ENCODE measurements at places on chromosomes 7 and 10. TPM values are rescaled to one million over a fixed set of nuclear protein-coding genes. Genes with fewer than 3 reads are reported as not detected.

GRCh38 chr7:24401628-24402593, 117.9 kb downstream of the NPY start:
- H3K4me3 ChIP-seq = peak overlapping the region; percentile 50
- H3K4me1 ChIP-seq = 0 out of 2 replicates have a peak, but pooled peaks cover 4% of the 10 kb centered on the region
- no peak for DNase-seq
- no peaks in the 10 kb centered on the region for H3K27me3 ChIP-seq
- H3K36me3 ChIP-seq = no peaks in the 10 kb centered on the region

- DNase-seq = no peak
- no peaks in the 10 kb centered on the region for H3K36me3 ChIP-seq
- no peak overlapping the region for H3K4me3 ChIP-seq
- H3K4me1 ChIP-seq = no peaks in the 10 kb centered on the region
- H3K27me3 ChIP-seq = no peaks in the 10 kb centered on the region
These were observed 96.8 kb downstream of the ACTR3B start for GRCh38 chr7:152856351-152856750.

GRCh38 chr10:11636697-11637303, 25.4 kb upstream of the USP6NL start:
- no peaks in the 10 kb centered on the region for H3K27me3 ChIP-seq
- no peak for DNase-seq
- no peaks in the 10 kb centered on the region for H3K4me1 ChIP-seq
- no peak overlapping the region for H3K27ac ChIP-seq

DNA sequence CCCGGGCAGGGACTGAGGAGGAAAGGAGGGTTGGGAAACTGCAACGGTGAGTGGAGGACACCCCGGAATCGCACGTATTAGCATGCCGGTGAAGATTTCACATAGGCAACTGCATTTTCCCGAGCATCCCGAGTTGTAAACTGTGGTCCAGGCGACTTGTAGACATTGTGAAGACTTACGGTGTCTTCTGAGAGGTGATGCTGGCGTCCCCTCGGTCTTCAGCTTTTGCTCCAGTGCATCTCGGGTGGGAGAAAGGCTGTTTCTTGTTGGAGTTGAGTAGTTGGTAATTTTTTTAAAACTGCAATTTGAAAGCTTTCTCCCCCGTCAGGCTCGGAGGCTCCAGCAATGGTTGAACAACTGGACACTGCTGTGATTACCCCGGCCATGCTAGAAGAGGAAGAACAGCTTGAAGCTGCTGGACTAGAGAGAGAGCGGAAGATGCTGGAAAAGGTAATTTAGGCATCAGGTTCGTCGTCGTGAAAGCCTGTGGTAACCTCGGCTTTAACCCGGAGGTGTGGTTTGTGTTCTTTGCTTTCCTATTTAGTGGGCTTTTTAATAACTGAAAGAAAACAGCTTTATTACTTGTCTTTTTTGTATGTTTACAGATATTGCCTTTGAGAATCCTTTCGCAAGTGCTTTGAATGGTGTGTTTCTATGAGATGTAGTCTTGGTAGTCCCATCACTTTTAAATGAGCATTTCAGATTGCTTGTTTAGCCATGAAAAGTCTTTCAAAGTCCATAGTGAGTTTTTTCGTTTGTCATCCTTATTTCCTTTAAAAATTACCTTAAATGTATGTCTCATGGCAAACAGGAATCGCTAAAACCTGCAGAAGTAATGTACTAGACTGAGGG, 687 bp downstream of the HELLS start:
- peak overlapping the region; percentile 97 for H3K4me3 ChIP-seq
- no peak overlapping the region for H3K27ac ChIP-seq
- no peaks in the 10 kb centered on the region for H3K27me3 ChIP-seq
- H3K4me1 ChIP-seq = peaks cover 22% of the 10 kb centered on the region
- H3K36me3 ChIP-seq = no peaks in the 10 kb centered on the region

Gene EN2
- total RNA-seq = not detected

DNA sequence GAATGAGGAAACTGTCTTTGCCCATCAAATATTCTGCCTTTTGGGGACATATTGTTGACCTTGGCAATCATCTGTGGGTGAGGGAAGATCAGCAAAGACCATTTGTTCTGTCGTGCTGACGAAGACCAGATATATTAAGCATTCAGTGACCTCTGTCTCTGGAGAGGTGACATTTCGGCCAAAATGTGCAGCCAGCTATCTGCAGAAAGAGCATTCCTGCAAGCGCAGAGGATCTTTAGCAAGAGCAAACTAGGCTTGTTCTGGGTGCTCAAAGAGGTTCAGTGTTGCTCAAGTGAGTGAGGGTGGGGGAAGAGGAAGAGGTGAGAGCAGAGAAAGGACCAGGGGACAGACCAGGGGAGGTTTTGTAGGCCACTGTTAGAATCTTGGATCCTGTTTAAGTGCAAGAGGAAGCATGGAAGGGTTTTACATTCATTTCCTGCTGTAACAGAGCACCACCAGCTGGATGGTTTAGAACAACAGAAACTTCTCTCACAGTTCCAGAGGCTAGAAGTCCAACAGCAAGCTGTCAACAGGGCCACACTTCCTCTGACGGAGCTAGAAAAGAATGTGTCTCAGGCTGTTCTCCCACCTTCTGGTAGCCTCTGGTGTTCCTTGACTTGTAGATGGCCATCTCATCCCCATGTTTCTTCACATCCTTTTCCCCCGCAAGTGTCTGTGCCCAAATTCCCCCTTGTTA, 11.2 kb downstream of the C10orf120 start:
- H3K27ac ChIP-seq = no peak overlapping the region
- H3K4me3 ChIP-seq = no peak overlapping the region
- no peaks in the 10 kb centered on the region for H3K4me1 ChIP-seq
- DNase-seq = peak; percentile 4
- H3K27me3 ChIP-seq = peaks cover 15% of the 10 kb centered on the region
- H3K36me3 ChIP-seq = no peaks in the 10 kb centered on the region

Gene AKR1C3
- 1,870 TPM for total RNA-seq

- no peak for DNase-seq
- H3K4me3 ChIP-seq = no peak overlapping the region
- H3K4me1 ChIP-seq = no peaks in the 10 kb centered on the region
These were observed 205.2 kb downstream of the COBL start for GRCh38 chr7:51111241-51111940.

DNA sequence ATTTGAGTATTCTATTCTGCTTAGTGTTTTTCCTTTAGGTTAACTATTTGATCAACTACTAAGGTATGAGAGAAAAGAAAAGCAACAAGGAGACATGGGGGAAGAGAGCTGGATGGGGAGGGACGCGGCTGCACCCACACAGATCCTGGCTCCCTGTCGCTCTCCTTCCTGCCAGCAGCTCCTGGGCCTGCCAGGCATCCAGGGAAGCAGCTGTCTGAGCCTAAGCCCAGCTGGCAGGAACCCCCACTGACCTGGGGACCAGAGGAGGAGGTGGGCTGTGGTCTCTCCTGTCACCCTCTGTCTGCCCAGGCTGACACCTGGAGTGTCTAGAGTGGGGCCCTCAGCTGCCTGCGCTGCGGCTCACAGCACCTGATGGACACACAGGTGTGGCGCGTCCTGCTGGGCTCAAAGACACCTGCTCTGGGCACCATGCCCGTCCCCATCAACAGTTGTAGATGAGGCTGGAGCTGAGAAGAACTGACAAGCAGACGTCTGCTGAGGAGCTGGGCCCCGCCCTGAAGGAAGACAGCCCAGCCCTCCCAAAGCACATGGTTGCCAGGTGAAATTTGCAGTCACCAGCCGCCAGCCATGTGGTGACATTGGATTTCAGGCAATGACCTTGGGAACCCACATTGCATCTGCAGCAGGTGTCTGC, 207.9 kb downstream of the PLXNA4 start:
- H3K4me1 ChIP-seq = no peaks in the 10 kb centered on the region
- H3K36me3 ChIP-seq = no peaks in the 10 kb centered on the region
- H3K4me3 ChIP-seq = no peak overlapping the region
- H3K27ac ChIP-seq = no peak overlapping the region

DNA sequence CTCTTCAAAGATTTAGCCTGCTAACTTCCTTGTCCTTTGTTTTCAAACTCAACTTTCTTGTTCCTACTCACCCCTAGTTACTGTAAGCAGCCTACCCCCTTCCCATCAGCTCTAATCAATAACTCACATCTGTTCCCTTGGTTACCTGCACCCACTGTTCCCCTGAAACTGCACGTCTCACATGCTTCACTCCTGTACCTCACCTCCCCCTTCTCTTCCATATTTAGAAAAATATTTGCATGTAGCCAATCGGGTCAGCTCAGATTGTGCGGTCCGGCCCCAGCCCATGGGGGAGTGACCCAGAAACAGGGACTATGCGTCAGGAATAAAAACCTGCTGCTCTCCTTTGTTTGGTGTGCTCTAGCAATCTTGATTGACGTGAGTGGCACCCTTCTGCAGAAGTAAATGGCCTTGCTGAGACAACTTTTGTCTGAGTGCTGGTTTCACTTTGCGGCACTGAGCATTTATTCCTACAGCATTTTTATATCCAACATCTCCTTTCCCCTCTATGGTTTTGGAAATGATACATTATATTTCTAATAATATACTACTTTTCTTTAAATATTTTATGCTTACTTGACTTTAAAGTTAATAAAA, 21.1 kb upstream of the FAM221A start:
- no peak overlapping the region for H3K27ac ChIP-seq
- no peak for DNase-seq

Gene ODAD2
- total RNA-seq = not detected
